ENCODE measurements at places on chromosomes 13 and 19.

DNA sequence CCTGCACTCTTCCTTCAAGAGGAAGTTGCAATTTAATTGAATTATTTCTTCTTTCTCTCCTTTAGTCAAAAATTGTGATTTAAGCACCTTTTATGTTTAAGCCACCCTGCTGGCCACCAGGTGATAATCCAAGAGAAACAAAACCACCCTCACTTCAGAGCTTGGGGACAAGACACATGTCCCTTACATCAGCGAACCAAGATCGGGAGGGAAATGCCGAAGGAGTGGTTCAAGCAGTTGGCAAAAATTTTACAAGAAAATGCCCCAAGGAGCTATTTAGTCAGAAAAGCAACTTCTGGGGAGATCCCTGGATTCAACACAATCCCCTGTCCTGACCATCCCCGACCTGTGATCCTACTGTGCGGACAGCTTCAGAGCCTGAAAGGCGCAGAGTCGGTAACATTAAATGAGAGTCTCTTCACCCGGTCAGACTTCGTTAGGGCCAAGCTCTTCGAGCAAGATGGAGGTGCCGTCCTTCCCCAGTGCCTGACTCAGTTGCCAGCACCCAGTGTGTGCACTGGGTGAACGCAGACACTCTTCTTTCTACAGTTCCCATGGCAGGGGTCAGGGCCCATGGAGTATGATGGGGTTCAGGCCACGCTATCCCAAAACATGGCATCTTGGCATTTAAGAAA, 78.6 kb upstream of the TM9SF2 start:
- no peak for DNase-seq

GRCh38 chr19:10214784-10215183, 16.3 kb downstream of the S1PR2 start:
- no peak for DNase-seq

DNA sequence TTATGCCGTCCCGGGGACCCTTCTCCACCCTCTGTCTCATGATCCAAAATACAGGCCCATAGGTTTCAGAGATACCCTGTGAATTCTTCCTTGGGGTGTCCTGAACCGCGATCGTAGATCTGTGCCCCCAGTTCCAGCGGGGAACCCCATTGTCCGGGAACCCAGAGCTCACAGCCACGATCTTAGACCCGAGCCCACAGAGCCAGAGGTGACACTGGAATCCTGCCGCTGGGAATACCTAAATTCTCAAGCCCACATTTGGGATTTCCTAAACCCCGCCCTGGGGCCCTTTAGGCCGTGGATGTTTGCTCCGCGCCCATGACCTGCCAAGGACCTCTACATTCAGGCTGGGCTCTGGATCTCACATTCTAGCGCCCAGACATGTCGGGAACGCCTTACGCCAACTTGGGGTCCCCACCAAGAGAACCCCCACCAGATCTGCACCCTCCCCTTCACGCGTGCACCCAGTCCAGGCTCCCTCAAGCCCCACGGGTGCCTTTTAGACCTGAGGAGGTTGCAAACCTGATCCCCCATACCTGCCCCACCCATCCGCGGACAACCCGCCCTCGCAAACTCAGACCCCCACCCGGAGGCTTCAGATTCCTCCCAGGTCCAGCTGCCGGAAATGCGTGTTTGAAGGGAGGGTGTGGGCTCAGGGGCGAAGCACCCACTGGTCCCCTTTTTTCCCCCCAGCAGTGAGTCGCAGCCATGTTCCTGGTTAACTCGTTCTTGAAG, 605 bp downstream of the CAPNS1 start:
- no peak for DNase-seq

DNA sequence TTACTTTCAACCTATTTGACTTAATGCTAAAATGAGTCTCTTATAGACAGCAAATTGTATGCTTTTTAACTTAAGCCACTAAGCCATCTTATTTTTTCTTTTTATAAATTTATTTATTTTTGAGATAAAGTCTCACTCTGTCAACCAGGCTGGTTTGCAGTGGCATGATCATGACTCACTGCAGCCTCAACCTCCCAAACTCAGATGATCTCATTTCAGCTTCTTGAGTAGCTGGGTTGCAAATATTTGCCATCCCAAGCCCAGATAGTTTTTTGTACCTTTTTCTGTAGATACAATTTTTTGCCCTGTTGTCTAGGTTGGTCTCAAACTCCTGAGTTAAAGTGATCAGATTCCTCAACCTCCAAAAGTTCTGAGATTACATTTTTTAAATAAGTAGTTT, 27.1 kb downstream of the ZNF714 start:
- no peak for DNase-seq

DNA sequence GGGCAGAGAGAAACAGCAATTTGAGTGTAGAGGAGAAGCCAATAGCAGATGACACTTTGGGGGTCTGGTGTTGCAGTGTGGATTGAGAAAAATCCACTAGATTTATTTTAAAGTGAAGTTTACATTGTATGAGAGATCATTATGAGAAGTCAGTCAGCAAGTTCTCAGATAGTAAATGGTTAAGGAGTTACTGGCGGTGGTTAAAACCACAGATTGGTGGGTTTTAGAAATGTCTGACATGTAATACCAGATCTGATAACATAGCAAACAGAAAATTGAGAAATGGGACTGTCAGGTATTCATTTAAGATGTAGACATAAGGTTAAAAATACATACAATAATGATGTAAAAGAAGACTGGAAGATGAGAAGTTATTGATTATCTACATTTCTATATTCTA, 7.2 kb downstream of the ABHD13 start:
- DNase-seq = no peak

DNA sequence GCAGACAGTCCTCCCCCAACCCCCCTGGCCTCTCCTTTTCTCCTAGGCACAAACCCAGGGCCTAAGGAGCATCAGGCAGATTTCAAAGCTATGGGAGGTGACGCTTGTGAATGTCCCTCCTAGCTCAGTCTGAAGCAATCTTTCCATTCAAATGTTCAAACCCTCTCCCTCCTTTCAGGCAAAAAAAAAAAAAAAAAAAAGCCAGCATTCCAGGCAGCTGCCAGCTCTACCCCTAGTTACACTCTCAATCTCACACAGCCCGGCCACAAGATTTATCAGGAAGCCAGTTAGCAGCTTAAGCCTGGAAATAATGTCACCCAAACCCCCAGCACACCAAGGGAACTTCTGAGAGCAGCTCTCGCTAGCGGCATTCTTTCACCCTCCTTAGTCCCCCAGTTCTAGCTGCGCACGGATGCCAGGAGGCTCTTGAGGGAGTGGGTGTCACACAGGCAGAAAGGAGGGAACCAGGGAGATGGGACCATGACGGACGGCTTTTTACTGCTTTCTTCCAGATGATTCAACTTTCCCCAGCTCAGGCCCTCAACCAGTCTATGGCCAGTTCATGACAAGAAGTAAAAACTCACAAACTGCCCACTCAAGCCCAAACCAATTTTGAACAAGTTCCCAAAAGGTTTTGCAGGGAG, 6.3 kb downstream of the SH3GL1 start:
- no peak for DNase-seq

DNA sequence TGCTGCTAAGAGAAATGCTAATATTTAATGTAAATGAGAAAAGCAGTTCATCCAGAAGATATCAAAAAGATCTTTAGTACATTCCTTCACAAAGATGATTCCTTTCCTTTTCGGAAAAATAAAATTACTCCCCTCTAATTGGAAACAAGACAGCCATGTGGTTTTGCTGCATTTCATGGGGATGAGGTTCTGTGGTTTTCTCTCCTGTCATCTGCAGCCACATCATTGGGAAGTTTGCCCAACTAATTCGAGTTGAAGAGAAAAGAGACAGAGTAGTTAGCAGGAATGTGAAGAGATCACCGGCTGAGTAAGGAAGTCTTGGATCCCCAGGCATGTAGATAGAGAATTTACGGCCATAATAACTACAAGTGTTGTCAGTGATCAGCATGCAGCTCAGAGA, 122.1 kb downstream of the CYSLTR2 start:
- peak; percentile 85 for DNase-seq

GRCh38 chr13:104757712-104758111, 1691.5 kb upstream of the SLC10A2 start:
- no peak for DNase-seq

- DNase-seq = no peak
Measured at GRCh38 chr13:95920485-95920884, 132.7 kb downstream of the UGGT2 start.

DNA sequence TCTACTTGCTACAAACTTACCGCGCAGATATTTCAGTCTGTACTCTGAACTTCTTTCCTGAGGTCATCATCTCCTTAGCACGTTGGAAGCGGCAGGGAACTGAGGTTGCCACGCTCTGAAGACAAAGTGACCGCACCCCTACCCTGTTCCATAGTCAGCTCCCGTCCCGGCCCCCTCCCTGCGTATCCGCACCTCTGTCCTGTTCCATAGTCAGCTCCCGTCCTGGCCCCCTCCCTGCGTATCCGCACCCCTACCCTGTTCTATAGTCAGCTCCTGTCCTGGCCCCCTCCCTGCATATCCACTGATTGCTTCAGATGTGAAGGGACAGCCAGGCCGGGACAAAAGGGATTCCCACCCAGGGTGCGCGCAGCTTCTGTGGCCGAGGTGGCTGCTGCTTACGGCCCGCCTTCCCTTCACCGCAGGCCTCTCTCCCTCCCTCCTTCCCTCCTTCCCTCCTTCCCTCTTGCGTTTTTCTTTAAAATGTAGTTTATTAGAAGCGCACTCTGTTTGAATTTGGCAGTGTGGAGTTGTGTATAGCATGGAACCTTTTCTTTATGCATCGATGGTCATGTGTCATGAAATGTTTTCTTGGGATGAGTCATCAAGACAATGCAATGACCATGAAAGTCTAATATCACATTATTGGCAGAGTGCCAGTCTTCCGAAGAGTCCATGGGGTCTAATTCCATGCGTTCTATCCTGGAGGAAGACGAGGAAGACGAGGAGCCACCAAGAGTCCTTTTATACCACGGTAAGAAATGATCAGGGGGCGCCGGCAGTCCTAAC, 21.9 kb upstream of the NDUFS7 start:
- no peak for DNase-seq

- no peak for DNase-seq
Measured at GRCh38 chr13:51861723-51862300, at the start of gene CCDC70. Gene CCDC70, plus strand, starts transcription at chr13:51861969. Its CDS starts 3,443 bp downstream, at chr13:51865412.

GRCh38 chr19:15159251-15159650, 41.5 kb downstream of the NOTCH3 start:
- no peak for DNase-seq

DNA sequence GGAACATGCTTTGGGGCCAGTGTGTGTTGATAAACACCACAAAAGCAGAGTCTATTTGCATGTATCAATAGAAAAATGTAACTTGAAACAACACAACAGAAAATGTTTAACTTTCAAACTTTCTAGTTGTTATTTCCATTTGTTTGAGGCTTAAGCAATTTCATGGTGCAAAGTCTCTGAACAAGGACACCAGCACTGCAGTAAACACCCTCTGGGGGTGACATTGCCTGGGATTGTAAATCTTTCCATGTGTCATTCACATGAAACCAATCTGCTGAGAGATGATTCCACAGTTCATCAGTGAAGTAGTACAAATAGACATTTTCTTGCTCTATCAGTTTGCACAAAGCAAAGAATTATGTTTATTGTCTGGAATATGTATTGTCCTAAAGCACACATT, 124.5 kb downstream of the ITGBL1 start:
- no peak for DNase-seq

DNA sequence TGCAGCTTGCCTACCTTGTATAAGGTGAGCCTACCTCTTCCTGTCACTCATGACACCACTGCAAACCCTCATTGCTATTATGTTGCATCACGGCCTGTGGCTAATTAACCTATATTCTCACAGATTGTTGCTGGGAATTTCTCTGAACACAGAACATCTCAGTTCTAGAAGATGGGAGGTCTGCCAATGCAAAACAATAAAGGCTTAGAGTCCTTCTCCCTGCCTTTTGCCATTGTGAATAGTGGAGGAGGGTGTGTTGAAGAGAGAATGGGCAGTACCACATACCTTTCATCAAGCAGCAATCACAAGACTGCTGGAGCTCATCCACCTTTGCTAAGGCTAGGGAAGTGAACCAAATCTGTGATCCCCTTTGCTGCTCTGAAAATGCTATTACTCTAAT, 34.4 kb downstream of the WDFY2 start:
- DNase-seq = no peak

GRCh38 chr19:38375748-38376147, 1.4 kb downstream of the PSMD8 start:
- DNase-seq = no peak

- no peak for DNase-seq
Measured at GRCh38 chr13:100564444-100565223, 24.0 kb downstream of the GGACT start.

DNA sequence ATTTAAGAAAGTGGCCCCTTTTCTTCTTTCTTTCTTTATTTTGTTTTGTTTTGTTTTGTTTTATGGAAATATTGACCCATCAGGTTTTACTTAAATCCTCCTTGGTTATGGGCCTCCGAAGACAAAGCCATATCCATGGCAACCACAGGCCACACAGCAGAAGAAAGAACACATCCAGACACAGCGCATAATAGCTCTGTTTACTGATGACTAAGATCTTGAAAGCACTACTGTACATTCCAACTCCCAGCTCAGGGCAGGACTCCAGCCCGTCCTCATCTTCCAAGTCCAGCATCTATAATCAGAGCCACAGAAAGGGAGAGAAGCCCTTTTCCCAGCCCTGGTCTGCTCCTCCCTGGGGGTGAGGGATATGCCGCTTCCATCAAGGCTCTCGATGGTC, 84.3 kb downstream of the NUFIP1 start:
- DNase-seq = no peak

DNA sequence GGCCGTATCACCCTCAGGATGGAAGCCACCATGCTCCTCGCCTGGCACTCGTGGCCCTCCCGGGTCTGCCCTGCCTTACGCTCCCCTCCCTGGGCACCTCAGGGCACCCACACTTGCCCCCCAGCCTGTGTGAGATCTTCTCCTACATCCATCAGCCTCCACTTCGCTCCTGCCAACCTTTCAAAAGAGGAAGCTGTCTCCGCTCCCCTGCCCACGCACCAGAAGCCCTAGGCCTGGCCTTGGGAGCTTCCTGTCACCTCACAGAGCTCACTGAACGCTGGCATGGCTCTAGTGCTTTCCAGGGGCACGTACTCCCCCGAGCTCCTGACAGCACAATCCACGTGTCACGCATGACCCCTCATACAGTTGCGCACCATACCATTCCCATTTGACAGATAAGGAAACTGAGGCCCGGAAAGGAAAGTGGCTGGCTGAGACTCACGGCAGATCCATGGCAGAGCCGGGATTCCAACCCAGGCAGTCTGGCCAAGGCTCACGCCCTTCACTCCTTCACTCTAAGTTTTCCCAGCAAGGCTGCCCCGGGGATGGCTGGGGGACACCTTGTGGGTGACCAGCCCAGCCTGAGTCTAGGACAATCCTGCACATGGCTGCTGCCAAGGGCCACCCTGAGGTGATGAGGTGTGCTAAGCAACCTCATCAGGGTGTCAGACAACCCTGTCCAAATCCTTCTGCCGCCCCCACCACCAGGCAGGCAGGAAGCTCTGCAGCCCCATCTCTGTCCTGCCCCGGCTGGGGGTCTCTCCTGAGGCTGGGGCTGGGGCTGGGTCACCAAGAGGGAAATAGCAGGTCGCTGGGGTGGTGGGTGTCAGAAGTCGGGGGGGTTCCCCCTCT, 19.3 kb downstream of the PPP1R12C start:
- DNase-seq = no peak

- DNase-seq = no peak
Measured at GRCh38 chr13:31105020-31105795, 56.5 kb downstream of the HSPH1 start.

GRCh38 chr13:47136504-47136941, 239.7 kb upstream of the HTR2A start:
- DNase-seq = no peak

GRCh38 chr19:10468133-10468532, 35.0 kb downstream of the KEAP1 start:
- no peak for DNase-seq

GRCh38 chr13:24233351-24233901, 72.9 kb downstream of the SPATA13 start:
- peak; percentile 81 for DNase-seq

All from SK-N-MC (cell line).